ENCODE measurements at places on chromosomes 4 and X.
A peak's percentile ranks its signal among the peaks of the same experiment; 100 is the strongest.

DNA sequence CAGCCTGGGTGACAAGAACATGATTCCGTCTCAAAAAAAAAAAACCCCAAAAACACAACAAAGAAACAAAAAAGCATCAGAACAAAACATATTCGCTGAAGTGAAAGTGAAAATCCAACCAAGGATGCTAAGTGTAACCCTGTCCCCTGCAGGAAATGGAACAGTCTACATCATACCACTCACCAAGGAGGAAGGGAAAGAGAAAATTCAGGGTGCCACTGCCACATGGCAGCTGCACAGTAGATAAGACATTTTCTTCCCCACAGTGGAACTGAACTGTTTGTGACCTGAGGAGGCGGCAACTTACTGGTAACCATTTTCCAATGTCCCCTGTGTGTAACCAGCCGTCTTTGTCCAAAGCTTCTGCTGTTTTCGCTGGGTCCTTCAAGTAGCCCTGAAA lies 28.2 kb upstream of the CENPU start:
- no peak for DNase-seq

- no peak for DNase-seq
These were observed 3.3 kb downstream of the ITIH6 start for GRCh38 chrX:54794795-54795194.

DNA sequence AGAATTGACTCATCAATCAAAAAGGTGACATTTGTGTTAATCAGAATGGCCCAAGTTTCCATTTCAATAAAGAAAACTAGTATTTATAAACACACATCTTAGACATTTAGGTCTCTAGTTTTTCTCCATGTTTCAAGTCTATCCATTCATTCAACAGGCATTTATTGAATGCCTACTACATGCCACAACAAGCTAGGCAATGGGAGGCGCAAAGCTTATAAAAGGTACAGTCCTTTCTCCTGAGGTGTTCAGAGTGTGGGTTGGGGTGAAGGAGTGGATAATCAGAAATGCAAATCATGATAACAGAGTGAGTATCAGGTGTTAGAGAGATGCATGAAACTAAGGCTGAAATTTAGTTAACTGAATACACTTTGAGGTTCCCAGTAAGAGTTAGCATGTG lies 78.0 kb downstream of the HCCS start:
- DNase-seq: no peak

GRCh38 chr4:73703320-73703719 lies 37.0 kb upstream of the CXCL8 start:
- DNase-seq: no peak

GRCh38 chrX:136797787-136798186 lies 17.1 kb upstream of the ARHGEF6 start:
- no peak for DNase-seq

GRCh38 chr4:181967401-181967800 lies 275.8 kb upstream of the TENM3 start:
- no peak for DNase-seq

DNA sequence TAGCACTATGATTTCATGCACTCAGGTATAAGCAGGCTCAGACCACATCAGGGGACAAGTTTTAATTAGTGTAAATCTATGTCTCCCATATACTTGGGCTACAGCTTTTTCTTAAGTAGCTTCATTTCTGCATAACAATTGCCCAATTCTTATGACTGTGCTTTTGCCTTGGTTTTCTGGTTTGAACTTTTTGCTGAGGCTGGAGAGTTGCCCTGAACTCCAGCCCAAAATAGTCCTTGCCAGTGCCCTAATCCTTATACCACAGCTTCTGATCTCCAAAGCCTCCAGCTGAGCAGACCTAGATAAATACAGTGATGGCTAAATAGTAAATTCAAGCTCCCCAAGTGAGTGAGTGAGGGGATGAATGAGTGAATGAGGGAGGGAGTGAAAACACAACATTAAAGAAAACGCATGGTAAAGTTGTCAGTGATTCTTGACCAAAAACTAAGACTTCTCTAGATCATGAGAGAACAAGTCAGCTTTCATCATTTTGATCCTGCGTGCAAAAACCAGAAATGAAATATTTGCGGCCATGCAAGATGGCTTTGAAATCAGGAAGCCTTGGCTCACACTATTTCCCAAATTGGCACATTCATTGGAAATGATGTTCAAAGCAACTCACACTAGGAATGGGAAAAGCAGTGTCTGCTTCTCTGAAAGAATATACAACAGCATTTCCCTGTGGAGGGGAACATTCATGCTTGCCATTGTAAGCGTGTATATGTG lies 437.1 kb upstream of the CTSO start:
- DNase-seq: no peak

DNA sequence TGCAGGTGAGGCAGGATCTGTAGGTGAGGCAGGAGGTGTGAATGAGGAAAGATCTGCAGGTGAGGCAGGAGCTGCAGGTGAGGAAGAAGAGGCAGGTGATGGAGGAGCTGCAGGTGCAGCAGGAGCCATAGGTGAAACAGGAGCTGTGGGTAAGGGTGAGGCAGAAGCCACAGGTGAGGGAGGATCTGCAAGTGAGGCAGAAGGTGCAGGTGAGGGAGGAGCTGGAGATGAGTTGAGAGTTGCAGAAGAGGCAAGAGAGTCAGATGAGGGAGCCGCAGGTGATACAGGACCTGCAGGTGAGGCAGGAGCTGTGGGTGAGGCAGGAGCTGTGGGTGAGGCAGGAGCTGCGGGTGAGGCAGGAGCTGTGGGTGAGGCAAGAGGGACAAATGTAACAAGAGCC lies 27.1 kb upstream of the PNMA3 start:
- no peak for DNase-seq

GRCh38 chr4:184192933-184193332 lies 24.7 kb downstream of the ENPP6 start:
- no peak for DNase-seq

- no peak for DNase-seq
These were observed 115.1 kb upstream of the PNPLA4 start for GRCh38 chrX:8042304-8042703.

GRCh38 chr4:7830747-7831146 lies 108.9 kb downstream of the AFAP1 start:
- DNase-seq: no peak

- peak; percentile 96 for DNase-seq
These were observed 946 bp downstream of the ANXA3 start for GRCh38 chr4:78552389-78553042.

DNA sequence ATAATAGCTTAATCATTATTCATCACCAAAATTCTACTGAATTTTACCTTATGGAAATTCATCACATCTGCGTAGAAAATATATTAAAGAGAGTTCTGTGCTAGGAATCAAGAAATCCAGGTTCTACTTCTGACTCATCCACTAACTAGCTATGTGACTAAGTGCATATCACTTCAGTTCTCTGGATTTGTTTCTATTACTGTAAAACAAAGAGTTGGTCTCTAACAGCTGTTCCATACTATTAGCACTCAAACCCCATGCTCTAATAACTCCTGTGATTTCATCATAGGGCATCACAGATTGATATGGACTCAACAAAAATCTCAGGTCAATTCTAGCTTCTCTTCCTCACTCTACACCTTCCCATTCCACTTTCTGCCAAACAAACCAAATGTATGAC lies 572.0 kb downstream of the INPP4B start:
- no peak for DNase-seq

GRCh38 chr4:87657525-87657924 lies 7.4 kb downstream of the DMP1 start:
- peak; percentile 12 for DNase-seq

GRCh38 chrX:105837232-105837631 lies 14.9 kb downstream of the NRK start:
- peak; percentile 13 for DNase-seq

DNA sequence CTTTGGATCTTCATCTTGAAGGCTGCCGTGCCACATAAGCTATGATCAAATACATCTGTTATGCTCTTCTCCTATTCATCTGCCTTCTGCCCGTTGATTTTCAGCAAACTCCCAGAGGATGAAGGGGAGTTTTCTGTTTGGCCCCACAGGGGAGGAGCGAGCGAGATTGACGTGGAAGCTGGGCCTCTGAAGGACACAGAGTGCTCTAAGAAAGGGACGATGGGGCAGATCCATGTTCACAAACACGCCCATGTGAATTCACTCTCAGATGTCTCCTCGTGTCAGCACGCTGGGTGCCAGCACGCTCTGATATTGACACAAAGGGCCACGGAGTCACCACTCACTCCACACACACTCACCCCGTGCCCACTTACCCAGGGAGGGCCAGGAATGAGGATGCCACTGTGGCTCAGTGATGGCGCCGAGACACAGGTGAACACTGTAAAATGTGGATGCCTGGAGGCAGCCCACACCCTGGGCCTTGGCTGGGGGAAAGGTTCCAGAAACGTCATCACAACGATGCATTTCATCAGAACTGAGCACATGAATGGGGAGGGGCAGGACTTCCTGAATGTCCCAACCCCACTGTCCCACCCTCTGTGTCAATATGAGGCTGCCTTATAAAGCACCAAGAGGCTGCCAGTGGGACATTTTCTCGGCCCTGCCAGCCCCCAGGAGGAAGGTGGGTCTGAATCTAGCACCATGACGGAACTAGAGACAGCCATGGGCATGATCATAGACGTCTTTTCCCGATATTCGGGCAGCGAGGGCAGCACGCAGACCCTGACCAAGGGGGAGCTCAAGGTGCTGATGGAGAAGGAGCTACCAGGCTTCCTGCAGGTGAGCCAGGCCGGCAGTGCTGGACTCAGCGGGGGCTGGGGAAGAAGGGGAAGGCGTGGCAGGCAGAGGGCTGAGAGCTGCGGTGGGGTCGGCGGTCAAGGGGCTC lies at the start of gene S100P:
TSS of gene S100P (plus strand) at position 648 of the 946 bp plus-strand sequence. CDS start at position 703, 55 bp downstream.
- peak; percentile 72 for DNase-seq

DNA sequence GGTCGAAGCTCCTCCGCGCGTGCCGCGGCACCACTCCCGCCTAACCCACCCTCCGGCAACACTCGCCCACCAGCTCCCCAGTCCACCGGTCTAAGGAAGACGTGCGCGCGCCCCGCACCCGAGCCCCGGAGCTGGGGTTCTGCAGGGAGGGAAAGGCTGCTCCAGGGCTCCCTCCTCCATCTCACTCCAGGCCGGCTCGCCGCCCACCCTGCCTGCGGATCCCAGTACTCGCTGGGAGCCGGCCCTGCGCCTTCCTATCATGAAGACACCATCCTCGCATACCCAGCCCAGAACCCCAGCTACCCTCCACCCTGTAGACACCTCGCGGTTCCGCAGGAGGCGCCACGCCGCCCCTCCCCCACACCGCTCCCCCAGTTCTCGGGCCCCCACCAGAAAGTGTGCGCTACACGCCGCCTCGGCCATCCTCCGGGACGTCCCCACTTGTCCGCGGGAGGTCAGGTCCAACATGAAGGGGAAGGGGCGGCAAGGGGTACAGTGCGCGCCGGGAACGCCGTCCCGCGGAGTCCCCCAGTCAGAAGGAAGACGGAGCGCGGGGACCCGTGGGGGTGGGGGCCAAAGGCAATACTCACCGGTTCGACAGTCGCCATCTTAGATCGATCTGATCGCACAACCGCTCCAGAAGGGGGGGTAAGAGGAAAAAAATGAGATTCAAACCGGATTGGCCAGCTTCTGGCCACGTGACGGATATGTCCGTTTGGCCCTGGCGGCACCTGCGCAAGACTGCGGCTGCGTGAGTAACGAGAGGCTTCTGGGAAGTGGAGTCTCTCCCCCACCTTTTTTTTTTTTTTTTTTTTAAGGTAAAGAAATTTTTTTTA lies at the start of gene EIF4E:
TSS of gene EIF4E (minus strand) at position 629 of the 836 bp plus-strand sequence. CDS start at position 608, 21 bp downstream.
- peak; percentile 97 for DNase-seq

DNA sequence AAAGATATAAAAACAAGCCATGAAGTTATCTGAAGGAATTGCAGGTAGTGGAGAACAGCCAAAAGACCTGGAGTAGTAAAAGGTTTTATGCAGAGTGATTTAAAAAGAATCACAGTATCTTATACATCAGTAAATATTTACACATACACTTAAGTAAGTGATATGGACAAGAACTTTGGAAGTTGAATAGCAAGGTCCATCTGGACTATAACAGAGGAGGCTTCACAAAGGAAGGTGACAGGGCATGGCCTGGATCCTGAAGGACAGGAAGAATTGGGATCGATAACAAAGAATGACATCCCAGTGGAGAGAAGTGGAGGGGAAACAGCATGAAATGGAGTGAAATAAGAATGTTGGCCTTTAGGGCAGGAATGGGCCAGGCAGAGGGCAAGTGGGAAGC lies 46.2 kb downstream of the TET2 start:
- DNase-seq: no peak

DNA sequence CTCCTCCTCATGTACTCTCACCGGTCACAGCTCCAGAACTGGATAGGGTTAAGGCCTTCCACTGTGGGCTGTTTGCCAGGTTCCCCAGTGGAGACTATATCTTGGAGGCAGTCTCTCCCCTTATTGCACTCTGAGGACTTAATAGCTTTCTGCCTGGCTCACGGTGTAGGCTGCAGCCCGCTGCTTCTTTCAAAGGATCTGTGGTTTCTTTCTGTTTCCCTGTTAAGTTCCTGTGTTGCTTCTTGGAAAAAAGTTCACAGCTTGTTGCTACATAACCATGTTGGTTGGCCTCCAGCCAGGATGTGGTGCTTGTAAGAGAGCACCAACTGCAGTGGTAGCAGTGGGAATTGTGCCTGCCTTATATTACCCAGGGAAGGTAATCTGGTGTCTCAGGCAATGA lies 24.9 kb upstream of the ZDHHC15 start:
- no peak for DNase-seq

DNA sequence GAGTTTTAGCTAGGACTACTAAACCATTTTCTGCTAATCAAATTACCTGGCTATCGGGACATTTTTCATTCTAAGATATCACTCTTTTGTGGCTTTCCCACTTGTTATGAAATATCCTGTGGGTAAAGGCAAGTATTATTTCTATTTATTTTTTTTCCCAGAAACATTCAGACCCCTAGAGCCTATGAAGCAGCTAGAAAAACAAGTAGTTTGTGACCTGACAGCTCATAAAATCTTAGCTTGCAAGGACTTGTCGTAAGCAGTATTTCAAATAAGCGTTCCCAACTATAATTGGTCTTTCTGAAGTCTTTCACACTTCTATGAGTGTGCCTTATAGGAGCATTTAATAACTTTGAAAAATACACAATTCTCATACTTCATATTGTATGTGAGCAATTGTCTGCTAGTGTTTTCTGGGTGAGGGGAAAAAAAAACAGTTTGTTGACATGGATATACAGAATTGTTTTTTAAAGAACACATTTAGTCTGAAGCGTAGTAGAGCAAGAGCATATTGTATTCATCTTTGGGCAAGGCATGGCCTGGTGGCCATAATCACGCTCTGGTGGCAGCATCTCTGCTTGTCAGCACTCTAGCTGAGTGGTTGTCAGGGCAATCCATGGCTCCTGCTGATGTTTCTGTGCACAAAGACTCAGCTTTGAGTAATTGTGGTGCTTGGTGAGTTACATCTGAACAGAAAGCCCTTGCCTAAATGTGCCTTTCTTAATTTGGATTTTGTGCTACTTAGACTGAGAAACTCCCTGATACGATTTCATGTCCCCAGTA lies 2.6 kb downstream of the MCUB start:
- no peak for DNase-seq

GRCh38 chrX:5646818-5647217 lies 581.8 kb downstream of the NLGN4X start:
- DNase-seq: no peak

- DNase-seq: no peak
These were observed 45.0 kb upstream of the ARHGEF6 start for GRCh38 chrX:136825771-136826170.

DNA sequence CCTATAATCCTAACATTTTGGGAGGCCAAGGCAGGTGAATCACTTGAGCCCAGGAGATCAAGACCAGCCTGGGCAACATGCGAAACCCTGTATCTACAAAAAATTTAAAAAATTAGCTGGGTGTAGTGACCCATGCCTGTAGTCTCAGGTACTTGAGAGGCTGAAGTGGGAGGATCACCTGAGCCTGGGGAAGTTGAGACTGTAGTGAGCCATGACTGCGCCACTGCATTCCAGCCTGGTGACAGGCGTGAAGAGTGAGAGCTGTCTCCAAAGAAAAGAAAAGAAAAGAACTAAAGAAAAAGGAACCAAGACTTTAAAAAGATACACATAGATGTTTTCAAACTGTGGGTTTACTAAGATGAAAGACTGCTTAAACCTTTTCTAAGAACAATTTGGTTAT lies 129.0 kb downstream of the SPCS3 start:
- DNase-seq: no peak
